Karpas-422 (cell line): ENCODE measurements at places on chromosomes 6 and 20. TPM values are rescaled to one million over a fixed set of nuclear protein-coding genes. Genes with fewer than 3 reads are reported as not detected.

Gene FRK
- not detected in 2 replicates for total RNA-seq

Gene TTBK1
- 0.34 and 1.2 TPM in 2 replicates for total RNA-seq

Gene TRAPPC3L
- not detected in 2 replicates for total RNA-seq

Gene SLC22A7
- total RNA-seq = not detected in 2 replicates

Gene ID4
- not detected in 2 replicates for total RNA-seq

Gene PTCRA
- not detected in 2 replicates for total RNA-seq

Gene PLG
- 0.32 TPM in 1 of 2 replicates, not detected in the other for total RNA-seq

Gene GTSF1L
- total RNA-seq = not detected in 2 replicates

Gene SEMG1
- total RNA-seq = not detected in 2 replicates

Gene ZNF165
- 0.26 and 1.6 TPM in 2 replicates for total RNA-seq

Gene CRIP3
- total RNA-seq = 55.0 and 56.8 TPM in 2 replicates

Gene RIMS1
- total RNA-seq = 0.04 TPM in 1 of 2 replicates, not detected in the other

GRCh38 chr6:134882426-134883038 is 67.4 kb downstream of the ALDH8A1 start:
- peak; percentile 81 for DNase-seq

DNA sequence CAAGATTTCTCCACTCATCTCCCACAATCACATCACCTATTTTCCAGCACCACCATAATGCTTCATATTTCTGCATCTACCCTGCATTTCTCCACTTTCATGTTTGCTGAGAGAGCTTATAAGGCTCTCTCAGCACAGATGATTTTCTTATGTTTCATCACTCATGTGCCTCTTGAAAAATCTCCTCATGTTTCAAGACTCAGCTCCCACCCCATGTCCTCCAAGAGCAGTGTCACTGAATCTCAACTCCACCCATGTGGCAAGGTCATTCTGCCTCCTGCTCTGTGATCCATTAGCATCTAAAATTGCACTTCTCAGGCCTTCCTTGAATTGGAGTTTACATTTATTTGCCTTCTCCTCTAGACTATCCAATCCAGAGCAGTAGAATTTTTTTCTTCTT is 178.7 kb upstream of the IRAK1BP1 start:
- no peak for DNase-seq

GRCh38 chr6:21749754-21750153 is 156.2 kb downstream of the SOX4 start:
- DNase-seq = no peak

- peak; percentile 92 for DNase-seq
Observed at GRCh38 chr6:156776840-156777576, at the start of gene ARID1B. TSS of gene ARID1B (plus strand) at chr6:156777378. CDS start at chr6:156777681, 303 bp downstream.

DNA sequence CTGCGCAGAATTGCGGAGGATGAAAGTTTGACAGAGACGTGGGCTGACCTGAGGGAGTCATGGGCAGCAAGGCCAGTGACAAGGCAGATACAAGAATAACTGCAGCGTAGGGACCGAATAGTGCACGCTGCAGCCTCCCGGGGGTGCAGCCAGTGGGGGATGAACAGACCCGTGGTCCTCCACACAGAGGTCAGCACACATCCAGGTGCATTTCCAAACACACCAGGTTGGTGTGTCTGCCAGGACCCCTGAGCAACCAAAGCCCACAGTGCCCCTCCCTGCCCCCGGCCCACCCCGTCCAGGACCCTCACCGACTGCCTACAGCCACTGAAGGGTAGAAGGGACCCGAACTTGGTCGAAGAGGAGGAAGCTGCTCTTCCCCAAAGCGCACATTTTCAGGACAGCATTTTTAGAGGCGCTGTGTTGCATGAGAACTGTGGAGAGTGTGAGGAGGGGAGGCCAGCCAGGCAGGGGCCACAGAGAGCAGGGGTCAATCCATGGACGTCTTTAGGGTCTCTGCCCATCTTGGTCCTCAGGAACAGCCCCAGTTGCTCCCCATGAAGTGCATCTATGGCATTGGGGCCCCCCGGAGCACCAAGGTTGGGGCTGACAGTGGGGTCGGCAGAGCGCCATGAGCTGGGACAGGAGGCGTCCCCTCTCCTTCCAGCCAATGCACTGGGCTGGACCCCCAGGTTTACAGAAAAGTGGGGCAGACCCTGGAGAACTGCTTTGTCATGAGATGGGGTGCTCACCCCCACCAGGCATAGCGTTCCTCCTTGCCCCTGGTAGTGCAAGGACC is 157.8 kb upstream of the AFDN start:
- DNase-seq = no peak

- no peak for DNase-seq
Observed at GRCh38 chr6:100134297-100134696, 140.3 kb upstream of the MCHR2 start.

- DNase-seq = no peak
Observed at GRCh38 chr6:51526922-51527321, 560.5 kb downstream of the PKHD1 start.

DNA sequence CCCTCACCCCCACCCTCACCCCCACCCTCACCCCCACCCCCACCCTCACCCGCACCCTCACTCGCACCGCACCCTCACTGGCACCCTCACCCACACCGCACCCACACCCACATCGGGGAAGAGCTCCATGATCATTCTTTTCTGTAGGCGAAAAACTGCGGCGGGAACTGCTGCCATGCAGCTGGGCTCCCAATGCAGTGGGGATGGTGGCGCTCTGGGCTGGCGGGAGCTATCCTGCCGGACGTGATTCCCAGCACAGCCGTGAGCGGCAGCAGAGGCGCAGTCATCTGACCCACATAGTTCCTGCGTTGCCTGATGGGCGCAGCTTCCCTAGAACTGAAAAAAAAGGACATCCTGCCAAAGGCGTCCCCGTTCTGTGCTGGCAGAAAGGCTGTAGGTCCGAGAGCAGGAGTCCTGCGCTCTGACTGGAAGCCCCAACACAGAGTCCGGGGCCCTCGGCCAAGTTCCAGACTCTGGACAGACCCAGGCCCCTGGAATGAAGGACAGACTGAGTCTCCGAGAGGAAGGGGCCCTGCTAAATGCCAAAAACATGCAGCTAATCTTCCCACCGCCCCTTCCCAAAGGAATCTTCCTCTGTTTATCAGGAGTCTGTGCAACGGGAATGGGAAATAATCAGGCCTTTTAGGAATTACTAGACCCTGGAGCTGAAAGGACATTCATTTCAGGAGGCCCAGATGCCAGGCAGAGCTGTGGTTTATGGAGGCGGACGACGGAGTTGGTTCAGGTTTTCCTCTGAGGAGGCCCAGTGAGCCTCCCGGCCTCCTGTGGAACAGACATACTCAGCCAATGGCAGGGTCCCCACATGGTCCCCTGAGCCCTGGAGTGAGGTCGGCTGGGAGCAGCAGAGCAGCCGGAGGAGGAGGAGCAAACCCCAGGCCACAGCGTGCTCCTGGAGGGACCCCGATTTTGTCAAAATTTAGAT is 14.1 kb upstream of the TCFL5 start:
- no peak for DNase-seq

- DNase-seq = peak; percentile 77
Observed at GRCh38 chr6:13615792-13616120, 621 bp downstream of the NOL7 start.

- no peak for DNase-seq
Observed at GRCh38 chr6:140980265-140980887, 1152.3 kb upstream of the GJE1 start.

GRCh38 chr6:109465772-109466171 is 10.2 kb upstream of the MICAL1 start:
- no peak for DNase-seq

DNA sequence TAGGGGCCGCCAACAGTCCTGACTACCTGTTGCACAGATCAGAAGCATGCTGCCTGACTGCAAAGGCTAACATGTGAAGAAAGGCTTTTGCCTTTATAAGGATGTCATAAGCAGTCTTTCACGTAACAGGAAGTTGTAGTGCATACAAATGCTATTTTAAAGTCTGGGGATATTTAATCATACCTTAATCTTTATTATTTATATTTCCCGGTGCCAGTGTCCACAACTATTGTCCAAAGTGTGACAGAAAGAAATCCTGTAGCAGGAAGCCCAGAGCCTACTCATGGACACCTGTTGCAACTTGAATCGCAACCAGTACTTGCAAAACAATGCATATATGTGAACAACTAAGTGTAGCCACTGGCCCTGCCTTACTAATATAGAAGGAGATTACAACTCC is 235.8 kb downstream of the ALDH8A1 start:
- DNase-seq = no peak

GRCh38 chr20:43755851-43756250 is 29.0 kb upstream of the GTSF1L start:
- DNase-seq = no peak

GRCh38 chr6:134421501-134421900 is 103.6 kb upstream of the SGK1 start:
- no peak for DNase-seq

DNA sequence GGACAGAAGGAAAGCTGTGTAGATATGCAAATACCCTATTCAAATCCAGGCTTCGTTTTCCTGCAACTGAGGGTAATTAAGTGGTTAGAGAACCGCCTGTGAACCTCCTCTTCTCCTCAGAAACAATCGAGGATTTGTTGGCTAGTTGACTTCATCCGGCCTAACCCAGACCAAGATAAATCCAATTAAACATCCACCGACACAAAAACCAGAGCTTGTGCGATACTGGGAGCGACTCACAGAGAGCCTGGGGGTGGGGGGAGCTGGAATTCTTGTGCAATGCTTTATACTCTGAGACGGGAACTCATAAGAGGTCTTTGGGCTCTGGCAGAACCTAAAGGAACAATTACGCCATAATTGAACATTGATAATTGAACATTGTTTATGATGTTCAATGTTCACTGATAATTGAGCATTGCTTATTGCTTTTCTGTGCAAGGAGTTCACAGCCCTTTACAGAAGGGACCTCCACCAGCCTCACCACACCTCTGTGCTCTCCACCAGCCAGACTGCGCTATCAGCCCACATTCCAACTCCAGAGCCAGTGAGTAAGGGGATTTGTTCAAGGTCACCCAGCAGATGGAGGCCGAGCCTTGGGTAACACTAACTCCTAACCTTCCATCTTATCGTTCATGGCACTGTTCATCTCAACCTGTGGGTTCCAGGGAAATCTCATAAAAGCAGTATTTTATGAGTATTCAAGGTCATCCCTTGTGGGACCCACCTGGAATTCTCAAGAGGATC is 429.6 kb upstream of the JARID2 start:
- DNase-seq = no peak

- no peak for DNase-seq
Observed at GRCh38 chr6:122787721-122788120, 1.3 kb upstream of the SMPDL3A start.

DNA sequence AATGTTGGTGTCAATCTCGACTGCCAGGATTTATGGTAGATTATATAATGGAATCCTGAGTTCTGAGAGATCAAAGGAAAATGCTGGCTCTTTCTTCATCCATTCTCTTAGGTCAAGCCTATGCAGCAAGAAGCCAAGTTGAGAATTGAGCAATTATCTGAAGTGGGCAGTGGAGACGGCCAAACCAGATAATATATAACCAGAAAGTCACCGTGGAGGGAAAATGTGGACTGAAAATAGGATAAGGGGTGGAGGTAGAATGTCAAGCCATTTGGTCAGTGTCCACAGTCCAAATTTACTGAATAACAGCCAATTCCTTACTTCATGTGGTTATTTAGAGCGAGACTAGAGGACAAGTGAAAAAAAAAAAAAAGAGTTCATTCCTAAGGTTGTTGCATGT is 107.8 kb upstream of the ESR1 start:
- DNase-seq = no peak

DNA sequence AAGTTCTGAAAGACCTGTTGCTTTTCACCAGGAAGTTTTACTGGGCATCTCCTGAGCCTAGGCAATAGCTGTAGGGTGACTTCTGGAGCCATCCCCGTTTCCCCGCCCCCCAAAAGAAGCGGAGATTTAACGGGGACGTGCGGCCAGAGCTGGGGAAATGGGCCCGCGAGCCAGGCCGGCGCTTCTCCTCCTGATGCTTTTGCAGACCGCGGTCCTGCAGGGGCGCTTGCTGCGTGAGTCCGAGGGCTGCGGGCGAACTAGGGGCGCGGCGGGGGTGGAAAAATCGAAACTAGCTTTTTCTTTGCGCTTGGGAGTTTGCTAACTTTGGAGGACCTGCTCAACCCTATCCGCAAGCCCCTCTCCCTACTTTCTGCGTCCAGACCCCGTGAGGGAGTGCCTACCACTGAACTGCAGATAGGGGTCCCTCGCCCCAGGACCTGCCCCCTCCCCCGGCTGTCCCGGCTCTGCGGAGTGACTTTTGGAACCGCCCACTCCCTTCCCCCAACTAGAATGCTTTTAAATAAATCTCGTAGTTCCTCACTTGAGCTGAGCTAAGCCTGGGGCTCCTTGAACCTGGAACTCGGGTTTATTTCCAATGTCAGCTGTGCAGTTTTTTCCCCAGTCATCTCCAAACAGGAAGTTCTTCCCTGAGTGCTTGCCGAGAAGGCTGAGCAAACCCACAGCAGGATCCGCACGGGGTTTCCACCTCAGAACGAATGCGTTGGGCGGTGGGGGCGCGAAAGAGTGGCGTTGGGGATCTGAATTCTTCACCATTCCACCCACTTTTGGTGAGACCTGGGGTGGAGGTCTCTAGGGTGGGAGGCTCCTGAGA is at the start of gene HFE:
Gene HFE, plus strand, starts transcription at position 146 of the 832 bp plus-strand sequence. Its CDS starts 12 bp downstream, at position 158.
- DNase-seq = peak; percentile 52

DNA sequence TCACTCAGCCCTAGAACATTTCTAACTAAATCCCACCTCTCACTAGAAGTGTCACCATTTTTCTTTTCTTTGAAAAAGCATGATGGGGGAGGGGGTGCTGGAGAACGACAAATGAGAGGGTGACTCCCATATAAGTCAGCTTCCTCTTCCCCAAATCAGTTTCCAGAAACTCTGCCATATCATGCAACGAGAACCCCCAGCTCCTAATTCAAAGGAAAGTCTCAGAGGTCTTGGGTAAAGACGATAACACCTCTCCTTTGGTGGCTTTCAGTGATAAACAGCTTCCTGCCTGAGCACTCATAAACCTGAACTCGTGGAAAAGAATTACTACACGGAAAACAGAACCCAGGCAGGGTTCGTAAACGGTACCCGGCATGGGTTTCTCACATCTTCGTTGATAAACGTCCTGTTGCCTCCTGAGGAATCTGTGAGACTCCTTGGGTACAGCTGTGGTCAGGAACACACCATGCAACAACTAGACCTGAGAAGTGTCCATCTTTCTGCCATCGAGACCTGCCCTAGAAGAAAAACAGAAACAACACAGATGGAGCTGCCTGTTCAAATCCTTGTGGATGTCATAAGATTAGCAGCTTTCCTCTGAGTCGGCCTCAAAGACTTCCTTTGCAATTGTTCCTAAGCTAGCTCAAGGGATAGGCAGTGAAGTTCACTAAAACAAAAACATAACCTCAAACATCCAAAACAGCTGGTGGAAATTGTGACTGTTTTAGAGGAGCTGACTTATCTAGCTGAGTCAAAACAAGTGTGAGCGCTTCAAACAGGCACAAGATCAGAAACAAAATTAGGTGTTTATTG is 185.8 kb upstream of the PRDM1 start:
- DNase-seq = no peak

- DNase-seq = no peak
Observed at GRCh38 chr6:94357381-94357980, 938.1 kb upstream of the EPHA7 start.

DNA sequence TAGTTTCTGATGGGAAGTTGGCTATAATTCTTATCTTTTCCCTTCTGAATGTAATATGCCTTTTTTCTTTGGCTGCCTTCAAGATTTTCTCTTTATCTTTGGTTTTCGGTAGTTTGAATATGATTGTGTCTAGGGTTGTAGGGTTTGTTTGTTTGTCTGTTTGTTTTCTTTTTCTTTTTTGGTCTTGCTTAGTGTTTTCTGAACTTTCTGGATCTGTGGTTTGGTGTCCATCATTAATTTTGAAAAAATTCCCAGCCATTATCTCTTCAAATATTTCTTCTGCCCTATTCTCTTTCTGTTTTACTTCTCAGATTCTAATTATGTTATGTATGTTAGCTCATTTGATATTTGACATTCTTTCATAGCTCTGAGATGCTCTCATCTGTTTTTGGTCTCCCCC is 79.4 kb downstream of the CHMP4B start:
- no peak for DNase-seq
